ENCODE measurements at places on chromosomes 4 and X.

DNA sequence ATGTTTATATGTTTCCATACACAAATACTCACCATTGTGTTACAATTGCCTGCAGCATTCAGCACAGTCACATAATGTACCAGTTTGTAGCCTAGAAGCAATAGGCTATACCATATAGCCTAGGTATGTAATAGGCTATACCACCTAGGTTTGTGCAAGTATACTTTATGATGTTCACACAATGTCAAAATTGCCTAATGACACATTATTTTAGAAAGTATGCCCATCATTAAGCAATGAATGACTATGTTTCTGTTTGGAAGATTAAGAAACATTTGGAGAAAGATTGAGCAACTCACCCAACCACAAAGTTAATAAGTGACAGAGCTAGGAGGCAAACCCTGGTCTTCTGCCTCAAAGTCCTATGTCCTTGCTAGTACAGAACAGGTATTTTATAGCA lies 96.8 kb upstream of the GRIA3 start:
- DNase-seq = no peak

DNA sequence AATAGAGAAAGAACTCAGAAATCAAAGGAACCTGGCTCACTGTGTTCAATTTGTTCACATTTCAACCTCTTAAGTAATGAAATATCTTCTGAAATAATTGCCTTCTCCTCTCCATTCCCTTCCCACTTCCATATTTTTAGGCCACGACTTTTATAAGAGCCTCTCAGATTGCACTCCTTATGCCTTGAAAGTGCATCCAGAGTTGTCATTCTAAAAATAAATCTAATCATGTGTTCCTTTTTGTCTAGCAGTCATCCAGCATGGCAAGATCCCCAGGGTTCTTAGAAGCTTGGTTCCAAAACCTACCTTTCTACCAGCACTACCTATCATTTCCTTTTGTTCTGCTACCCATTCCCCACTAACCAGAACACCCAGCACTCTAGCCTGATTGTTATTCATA lies 42.4 kb upstream of the RPA4 start:
- no peak for DNase-seq

- no peak for DNase-seq
Observed at GRCh38 chr4:44446801-44447562, 1.6 kb downstream of the KCTD8 start.

DNA sequence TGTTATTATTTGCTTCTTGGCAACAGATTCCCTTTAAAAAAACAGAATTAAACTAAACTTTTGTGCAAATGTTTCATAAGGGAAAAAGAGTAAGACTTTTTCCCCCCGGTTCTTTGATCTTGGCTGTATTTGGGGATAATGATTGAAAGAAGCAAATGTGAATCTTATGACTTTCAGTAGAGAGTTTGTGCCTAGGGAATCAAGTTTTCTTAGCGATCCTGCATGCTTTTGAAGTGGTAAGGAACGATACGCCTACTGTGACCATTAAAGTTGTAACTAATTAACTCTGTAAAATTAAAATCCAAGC lies 9.0 kb downstream of the ATP10D start:
- no peak for DNase-seq

- no peak for DNase-seq
Observed at GRCh38 chr4:114642173-114642780, 43.7 kb downstream of the UGT8 start.

- DNase-seq = no peak
Observed at GRCh38 chr4:140702096-140702757, 54.0 kb downstream of the TBC1D9 start.

GRCh38 chr4:3244002-3244401 lies 5.0 kb upstream of the MSANTD1 start:
- DNase-seq = no peak

- no peak for DNase-seq
Observed at GRCh38 chrX:76815754-76816153, 388.2 kb downstream of the MAGEE1 start.

- DNase-seq = peak; percentile 55
Observed at GRCh38 chrX:107205770-107206696, at the start of the genes DNAAF6 and NUP62CL. Gene DNAAF6 (plus strand): TSS chrX:107206611. CDS start chrX:107212876, 6,265 bp downstream. Gene NUP62CL (minus strand): TSS chrX:107206433. CDS start chrX:107175146, 31,287 bp downstream.

Measured in DMS79 treated with DMSO at 0.1 percent for 48 hours (cell line).